ENCODE measurements at places on chromosomes 7 and 10.
A peak's percentile ranks its signal among the peaks of the same experiment; 100 is the strongest.

DNA sequence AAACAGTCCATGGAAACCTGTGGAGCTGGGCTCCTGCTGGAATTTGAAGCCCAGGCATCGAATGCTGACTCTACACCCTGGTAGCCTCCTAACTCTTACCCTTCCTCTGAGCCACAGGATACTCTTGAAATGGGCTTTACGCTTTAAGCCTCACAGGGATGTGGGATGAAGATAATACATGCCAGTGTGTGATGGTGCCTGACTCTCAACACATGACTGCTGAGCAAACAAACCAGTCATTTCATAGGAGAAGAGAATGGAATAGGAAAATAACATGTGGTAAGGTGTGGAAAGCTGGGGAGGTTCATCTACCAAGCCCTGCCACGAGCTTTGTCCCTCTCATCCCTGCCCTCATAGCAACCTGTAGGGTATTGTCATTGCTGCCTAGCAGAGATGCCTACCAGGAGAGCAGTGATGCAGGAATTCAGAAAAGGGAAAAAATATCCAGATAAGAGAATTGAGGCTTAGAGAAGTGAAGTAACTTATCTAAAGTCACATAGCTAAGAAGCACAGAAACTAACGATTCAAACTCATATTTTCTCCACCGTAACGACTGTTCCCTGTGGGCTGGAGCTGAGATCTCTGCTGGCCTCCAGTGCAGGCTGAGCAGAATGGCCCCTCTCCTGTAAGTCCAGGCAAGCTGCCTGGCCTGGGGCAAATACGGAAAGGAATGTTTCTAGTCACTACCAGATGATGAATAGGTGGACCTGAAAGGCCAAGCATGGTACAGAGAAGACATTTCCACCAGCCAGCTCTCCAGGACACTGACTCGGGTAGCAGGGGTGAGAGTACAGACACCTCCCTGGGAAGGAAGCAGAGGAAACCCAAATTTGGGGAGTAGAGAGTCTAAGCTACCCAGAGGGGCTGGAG is 90.2 kb upstream of the DUSP5 start:
- DNase-seq = no peak

DNA sequence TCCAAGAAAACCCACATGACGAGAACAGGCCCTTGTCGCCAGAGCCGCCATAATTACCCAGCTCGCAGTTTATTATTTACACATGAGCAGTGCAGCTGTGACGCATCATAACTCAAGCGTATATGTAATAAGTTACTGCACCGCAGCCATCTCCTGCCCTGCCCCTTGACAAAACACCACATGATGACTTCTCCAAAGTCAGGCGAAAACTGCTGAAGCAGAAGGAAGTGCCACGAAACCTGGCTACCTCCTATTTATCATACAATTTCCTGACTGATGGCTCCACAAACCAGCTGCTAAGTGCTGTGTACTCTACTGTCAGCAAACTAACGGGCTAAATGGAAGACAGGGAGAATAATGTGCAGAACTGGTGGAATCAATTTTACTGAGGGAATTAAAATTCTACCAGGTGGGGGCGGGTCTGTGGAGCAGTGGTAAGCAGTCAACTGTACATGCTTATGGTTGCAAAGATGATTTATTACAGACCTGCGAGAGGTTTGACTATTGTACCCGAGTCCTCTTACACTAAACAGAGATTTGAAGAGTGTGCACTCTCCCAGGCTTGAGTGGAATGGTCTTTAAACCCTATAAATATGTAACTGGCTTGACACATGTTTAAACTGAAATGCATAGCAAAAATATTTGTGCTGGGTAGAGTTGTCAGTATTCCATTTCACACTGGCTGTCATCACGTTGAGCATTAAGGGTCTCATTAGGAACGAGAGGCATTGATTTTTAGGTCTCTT is 156.0 kb downstream of the GLI3 start:
- DNase-seq = no peak

DNA sequence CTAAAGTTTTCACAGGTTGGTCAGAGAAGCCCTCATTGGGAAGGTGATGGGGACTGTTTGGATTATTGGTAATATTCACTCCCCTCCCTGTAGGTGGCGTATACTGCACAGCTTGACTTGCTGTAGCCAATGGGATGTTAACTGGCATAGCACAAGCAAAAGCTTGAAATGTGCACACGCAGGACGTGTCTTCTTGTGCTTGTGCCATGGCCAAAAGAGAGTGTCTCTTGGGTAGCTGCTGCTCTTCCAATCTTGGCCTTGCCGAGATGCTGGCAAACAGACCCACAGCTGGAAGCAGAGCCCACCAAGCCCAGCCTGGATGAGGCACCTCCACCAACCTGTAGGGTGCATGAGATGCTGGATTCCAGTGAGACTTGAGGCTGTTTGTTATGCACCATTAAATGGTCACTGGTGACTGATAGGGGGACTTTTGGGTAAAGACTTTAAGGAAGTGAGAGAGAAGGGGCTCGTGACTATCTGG is 266.0 kb downstream of the GRID1 start:
- no peak for DNase-seq

GRCh38 chr10:17206210-17206709 is 4.8 kb upstream of the TRDMT1 start:
- no peak for DNase-seq

GRCh38 chr10:87827681-87828080 is 9.7 kb upstream of the ATAD1 start:
- DNase-seq = no peak

DNA sequence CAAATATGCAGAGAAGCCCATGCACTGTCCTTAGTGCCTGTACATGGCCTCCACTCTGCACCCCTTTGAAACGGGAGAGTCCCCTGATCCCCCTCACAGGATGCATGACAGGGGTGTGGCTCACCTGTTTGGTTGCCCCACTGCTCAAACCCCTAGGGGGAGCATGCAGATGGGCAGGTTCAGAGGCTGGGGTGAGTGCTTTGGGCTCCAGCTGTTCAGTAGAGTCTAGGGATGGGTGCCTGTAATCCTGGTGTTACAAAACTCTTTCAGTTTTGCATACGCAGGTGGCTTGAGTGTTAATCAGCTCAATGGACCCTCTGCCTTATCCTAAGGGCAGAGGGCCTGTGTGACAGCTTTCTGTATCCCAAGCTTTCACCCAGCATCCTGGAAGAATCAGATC is 7.8 kb upstream of the SFTPA1 start:
- no peak for DNase-seq

- DNase-seq = no peak
Observed at GRCh38 chr7:20343205-20343604, 12.5 kb downstream of the ITGB8 start.

DNA sequence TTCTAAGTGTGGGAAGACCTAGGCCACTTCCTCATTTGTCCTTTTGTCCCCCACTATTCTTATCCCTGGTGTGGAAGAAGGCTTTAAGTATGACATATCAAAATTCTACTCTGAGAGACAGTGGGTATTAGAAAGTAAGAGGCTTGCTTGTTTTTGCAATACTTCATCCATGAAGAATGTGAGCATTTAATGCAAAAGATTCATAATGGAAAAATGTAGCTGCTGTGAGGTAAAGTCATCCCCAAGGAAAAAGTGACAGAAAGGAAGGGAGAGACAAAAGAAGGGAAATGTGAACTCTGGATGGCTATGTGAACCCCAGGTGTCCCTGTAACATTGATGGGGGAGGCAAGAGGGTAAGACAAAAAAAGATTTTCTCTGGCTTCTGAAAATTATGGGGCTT is 607.5 kb downstream of the SORCS1 start:
- DNase-seq = no peak

DNA sequence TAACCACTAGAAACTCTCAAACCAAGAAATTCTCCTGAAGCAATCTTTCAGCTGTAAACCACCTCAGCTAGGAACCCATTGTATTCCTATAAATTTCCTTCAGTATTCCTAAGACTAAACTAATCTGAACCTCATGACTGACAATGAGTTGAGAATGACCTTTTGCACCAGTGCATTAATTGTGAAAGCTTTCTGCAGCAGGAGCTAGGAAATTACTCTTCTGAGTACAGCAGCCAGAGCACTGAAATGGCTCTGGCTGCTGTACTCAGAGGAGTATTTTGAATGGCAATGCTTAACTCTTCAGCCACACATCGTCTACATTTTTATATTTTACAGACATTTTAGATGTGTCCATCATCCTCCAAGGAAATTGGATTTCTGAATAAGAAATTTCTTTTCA is 109.7 kb downstream of the PCDH15 start:
- DNase-seq = no peak

DNA sequence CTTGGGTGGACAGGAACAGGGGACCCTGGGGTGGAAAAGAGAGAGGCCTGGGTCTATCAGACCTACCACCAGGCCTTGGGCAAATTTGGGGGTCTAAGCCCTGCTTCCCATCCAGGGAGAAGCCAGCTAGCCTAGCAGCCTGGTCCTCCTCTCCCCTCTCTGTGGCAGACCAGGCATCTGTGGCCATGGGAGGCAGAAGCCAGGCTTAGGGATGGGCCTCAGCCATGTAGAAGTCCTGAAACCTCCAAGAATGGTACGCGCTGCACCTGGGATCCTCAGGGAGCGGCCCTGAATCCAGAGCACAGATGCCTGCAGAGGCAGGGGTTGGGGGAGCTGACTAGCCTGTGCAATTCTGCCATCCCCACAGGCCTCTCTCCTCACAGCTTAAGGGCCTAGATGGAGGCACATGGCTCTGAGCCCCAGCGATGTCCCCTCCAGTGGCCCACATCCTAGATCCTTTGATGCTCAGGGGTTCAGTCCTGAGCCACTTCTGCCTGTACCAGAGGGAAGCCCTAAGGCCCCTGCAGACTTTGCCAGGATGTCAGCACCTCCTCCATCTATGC is 21.2 kb downstream of the GRID1 start:
- DNase-seq = peak; percentile 7

DNA sequence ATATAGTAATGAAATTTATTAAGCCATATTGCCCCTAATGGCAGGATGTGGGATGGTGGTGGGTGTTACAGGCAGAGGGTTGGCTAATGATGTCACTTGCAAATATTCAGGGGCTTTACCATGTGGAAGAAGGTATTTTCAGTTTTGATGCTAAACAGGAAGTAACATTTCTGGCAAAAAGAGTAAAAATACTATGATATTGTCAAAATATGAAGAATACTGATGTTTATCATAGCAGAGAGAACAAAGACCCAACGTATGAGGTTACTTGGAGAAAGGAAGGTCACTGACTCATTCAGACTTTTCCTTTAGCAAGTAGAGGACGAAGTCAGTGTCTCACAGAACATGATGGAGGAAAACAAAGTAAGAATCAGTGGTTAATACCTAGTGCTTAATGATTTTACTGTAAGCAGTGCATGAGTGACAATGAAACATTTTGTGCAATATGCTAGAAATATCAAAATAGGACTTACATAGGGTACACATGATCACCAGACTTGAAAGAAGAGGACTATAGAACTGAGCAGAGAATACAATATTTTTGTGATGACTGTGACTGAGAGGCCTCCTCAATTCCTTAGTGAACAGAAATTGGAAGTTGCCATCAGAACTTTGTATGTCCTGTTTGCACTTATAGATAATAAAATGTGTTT is 89.7 kb upstream of the STEAP4 start:
- DNase-seq = no peak

GRCh38 chr7:117008886-117009531 is 55.7 kb downstream of the ST7 start:
- DNase-seq = no peak

Measured in activated B cell treated with CpG ODN at 0.5 μM for 24 hours (primary cell).